ENCODE measurements at places on chromosomes 1 and 21.

DNA sequence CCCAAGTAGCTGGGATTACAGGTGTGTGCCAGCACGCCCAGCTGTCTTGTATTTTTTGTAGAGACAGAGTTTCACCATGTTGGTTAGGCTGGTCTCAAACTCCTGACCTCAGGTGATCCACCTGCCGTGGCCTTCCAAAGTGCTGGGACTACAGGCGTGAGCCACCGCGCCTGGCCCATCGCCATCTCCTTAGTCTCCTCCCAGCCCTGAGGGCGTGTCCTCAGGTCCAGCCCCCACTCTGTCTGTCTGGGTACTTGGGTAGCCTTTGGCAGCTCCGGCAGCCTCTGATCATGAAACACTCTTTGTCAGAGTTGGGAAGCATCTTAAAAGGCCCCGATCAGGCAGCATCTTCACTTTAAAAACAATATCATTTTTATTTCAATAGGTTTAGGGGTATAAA, 90.3 kb upstream of the DISP3 start:
- H3K36me3 ChIP-seq = no peaks in the 10 kb centered on the region
- H3K27ac ChIP-seq = no peak overlapping the region
- H3K4me3 ChIP-seq = no peak overlapping the region

GRCh38 chr1:156226116-156226538, 13.3 kb downstream of the PMF1 start:
- no peak overlapping the region for H3K4me3 ChIP-seq
- H3K4me1 ChIP-seq = 0 out of 2 replicates have a peak, but pooled peaks cover 5% of the 10 kb centered on the region
- H3K27ac ChIP-seq = no peak overlapping the region
- 0 out of 2 replicates have a peak, but pooled peaks cover 8% of the 10 kb centered on the region for H3K36me3 ChIP-seq
- no peaks in the 10 kb centered on the region for H3K27me3 ChIP-seq
- no peak for DNase-seq

- H3K4me1 ChIP-seq = no peaks in the 10 kb centered on the region
- DNase-seq = no peak
- H3K36me3 ChIP-seq = no peaks in the 10 kb centered on the region
- no peaks in the 10 kb centered on the region for H3K27me3 ChIP-seq
- H3K27ac ChIP-seq = no peak overlapping the region
- H3K4me3 ChIP-seq = no peak overlapping the region
Measured at GRCh38 chr1:83828456-83828855, 170.5 kb downstream of the TTLL7 start.

DNA sequence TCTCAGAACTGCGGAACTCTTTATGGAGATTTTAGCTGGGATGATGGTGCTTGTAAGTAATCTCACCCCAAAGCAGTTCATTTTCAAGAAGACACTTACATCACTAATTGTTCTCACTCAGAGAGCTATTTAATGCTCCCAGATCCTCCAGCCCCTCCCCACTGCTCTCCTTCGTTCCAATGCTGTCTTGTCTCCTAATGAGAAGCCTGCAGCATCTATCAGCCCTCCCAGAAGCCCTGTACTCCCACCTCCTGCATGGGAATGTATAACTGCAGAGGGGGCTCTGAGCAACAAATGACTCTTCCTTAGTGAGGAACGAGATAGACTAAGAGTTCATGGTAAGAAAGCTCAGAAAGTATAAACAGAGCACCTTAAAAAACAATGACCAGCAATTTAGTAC, 377.4 kb upstream of the RUNX1 start:
- H3K27me3 ChIP-seq = no peaks in the 10 kb centered on the region
- no peak overlapping the region for H3K27ac ChIP-seq
- no peak for DNase-seq
- no peaks in the 10 kb centered on the region for H3K4me1 ChIP-seq
- H3K36me3 ChIP-seq = no peaks in the 10 kb centered on the region

DNA sequence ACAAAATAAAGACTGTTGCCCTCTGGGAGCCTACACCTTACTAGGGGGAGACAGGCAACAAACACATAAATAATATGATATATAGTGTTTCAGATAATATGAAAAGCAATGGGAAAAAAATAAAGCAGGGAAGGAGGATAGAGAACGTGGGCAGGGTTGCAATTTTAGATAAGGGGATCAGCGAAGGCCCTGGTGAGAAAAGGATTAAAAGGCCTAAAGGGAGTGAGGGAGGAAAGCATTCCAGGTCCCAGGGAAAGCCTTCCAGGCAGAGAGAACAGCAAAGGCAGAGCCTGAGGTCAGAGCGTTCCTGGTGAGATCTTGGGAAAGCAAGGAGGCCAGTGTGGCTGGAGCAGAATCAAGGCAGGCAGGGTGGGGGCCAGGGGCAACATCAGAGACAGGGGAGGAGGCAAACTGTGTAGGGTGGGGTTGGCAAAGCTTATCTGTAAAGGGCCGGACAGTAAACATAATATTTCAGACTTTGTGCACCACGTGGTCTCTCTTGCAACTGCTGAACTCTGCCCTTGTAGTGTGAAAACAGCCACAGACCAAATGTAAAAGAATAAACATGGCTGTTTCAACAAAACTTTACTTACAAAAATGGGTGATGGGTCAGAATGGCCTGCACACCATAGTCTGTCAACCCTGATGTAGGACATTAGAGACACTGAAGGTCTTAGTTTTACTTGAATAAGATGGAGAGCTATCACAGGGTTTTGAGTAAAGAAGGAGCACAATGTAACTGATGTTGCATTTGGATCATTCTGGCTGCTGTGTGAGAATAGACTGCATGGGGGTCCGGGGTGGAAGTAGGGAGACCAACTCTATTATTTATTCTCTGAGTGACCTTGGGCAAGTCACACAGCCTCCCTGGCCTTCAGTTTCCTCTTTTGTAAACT, 13.3 kb upstream of the CPT2 start:
- H3K4me1 ChIP-seq = peaks cover 3% of the 10 kb centered on the region
- no peaks in the 10 kb centered on the region for H3K36me3 ChIP-seq
- H3K4me3 ChIP-seq = no peak overlapping the region
- no peaks in the 10 kb centered on the region for H3K27me3 ChIP-seq
- no peak for DNase-seq

DNA sequence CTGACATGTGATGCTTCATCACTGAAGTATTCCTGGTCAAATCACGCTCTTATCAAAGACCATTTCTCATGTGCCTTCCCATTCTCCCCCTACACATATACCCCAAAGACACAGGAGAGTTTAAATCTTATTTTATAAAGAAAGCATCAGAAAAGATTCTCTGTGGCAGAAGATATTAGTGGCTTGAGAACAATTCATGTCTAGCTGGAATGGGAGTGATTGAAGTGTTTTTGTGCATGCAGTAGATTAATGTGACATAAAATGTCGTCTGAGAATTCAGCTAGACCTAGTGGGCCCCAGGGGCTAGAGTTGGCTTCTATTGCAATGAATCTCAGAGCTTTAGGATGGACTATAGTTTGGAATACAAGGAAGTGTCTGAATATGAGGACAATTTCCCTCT, 163.9 kb downstream of the HUNK start:
- H3K27ac ChIP-seq = no peak overlapping the region
- H3K27me3 ChIP-seq = peaks cover 8% of the 10 kb centered on the region
- H3K4me1 ChIP-seq = no peaks in the 10 kb centered on the region
- H3K36me3 ChIP-seq = no peaks in the 10 kb centered on the region
- DNase-seq = no peak

- no peak overlapping the region for H3K27ac ChIP-seq
- no peaks in the 10 kb centered on the region for H3K27me3 ChIP-seq
- no peak for DNase-seq
- no peak overlapping the region for H3K4me3 ChIP-seq
- H3K4me1 ChIP-seq = no peaks in the 10 kb centered on the region
Measured at GRCh38 chr1:114270282-114270681, 116.6 kb upstream of the SYT6 start.

DNA sequence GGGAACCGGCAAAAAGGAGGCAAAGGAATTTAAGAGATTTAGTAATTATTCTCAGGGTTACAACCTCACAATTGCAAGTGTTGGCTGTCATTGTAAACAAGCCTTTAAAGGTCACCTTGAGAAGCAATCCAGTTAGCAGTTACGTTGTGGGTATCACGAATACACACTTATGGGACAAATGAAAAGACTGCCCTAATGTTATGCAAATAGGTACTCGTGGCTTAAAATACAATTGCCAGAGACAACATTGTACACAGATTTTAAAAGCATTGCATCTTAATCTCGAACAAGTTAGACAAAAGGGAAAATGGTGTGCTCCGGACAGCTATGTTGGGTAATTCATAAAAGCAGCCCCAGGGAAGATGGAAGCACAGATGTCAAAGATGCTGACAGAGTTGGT, 120.5 kb upstream of the ZC3H12A start:
- H3K4me3 ChIP-seq = no peak overlapping the region
- H3K27me3 ChIP-seq = peaks cover 55% of the 10 kb centered on the region
- H3K27ac ChIP-seq = no peak overlapping the region
- H3K36me3 ChIP-seq = no peaks in the 10 kb centered on the region
- no peaks in the 10 kb centered on the region for H3K4me1 ChIP-seq

- no peak overlapping the region for H3K4me3 ChIP-seq
- no peaks in the 10 kb centered on the region for H3K27me3 ChIP-seq
- no peak for DNase-seq
Measured at GRCh38 chr1:40281853-40282252, 23.8 kb downstream of the ZMPSTE24 start.

- no peaks in the 10 kb centered on the region for H3K27me3 ChIP-seq
- no peak for DNase-seq
- H3K27ac ChIP-seq = no peak overlapping the region
- no peaks in the 10 kb centered on the region for H3K4me1 ChIP-seq
- H3K4me3 ChIP-seq = no peak overlapping the region
- no peaks in the 10 kb centered on the region for H3K36me3 ChIP-seq
Measured at GRCh38 chr1:232017057-232017456, 390.5 kb downstream of the DISC1 start.

DNA sequence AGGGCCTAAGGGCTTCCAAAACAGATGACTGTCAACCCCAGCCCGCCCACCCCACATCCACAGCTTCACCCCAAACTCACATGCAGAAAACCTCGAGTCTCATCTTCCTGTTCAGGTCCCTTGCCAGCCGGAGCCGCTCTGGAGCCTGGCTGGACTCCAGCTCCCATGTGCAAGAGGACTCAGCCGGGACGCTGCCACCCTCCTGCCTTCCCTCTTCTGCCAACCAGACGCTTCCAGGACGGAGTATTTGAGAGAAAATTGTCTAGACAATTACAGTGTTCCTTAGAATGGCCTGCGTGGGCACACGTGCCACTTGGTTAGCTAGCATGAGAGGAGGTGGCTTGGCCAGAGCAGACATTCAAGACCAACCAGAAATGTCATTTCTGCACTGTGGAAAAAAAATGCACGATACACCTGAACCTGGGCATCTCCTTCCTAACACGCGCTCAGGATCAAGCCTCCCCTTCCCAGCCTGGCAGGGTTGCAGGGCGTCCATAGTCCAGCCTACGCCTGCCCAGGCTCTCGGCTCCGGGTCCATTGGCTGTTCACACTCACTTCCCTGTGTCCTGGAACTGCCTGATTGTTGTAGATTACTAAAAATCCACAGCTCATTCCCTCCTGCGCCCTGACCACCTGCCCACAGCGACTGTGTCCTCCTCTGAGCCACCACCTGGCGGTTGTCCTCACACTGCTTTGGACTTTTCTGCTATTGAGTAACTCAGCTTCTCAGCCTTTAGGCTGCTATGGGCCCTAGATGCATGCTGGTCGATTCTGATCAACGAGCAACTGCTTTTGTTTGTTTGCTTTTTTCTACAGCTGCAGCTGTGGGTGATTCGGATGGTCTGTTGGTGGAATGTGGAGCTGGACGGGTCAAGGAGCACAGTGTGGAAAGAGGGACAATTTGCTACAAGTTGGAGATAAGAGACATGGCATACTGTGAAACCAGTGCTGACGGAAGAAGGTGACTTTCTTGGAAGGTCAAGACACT, at the start of gene CLDN14:
Gene CLDN14, minus strand, starts transcription at position 708 of the 988 bp plus-strand sequence. CDS start 18,427 bp downstream, outside the sequence.
- no peak within 1 kb of the TSS for H3K27ac ChIP-seq
- peaks cover 12% of the 10 kb centered on the region for H3K4me1 ChIP-seq
- no peaks in the 10 kb centered on the region for H3K27me3 ChIP-seq
- no peak within 1 kb of the TSS for H3K4me3 ChIP-seq
- DNase-seq = no peak

DNA sequence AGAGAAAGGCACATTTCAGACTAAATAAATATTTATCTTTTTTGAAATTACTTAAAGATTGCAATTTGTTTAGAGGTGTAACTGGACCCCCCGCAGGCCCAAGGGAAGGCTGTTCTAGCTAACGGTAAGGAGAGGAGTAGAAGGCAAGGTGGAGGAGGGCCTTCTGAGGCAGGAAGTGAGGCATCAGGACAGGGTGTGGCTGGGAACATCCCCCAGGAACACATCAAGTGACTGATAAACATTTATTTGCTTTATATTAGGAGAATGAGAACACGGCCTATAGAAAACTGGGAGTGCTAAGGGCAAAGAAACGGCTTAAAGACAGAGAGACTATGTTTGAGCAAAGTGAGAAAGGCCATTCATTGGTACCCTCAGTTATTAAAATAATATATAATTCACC, 23.2 kb downstream of the HIVEP3 start:
- H3K4me1 ChIP-seq = peaks cover 57% of the 10 kb centered on the region
- H3K4me3 ChIP-seq = no peak overlapping the region
- no peak overlapping the region for H3K27ac ChIP-seq
- H3K27me3 ChIP-seq = no peaks in the 10 kb centered on the region

DNA sequence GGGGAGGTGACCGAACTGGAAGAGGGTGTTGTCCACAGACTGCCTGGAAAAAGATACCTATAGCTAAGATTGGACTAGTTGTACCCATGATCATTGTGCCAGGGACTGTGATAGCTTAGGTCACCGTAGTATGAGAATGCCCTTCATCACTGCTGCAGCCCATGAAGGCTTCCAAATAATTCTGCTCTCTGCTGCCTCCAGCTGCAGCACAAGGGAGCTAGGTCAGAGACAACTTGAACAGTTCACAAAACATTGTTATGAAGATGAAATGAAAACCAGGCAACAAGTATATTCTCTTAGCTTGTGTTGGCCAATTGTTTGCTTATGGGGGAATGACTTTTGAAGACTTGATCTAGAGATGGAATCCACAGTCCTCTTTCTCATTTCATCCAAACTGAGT, 246.7 kb downstream of the MRPL39 start:
- DNase-seq = no peak
- no peak overlapping the region for H3K4me3 ChIP-seq
- no peaks in the 10 kb centered on the region for H3K36me3 ChIP-seq
- H3K27me3 ChIP-seq = no peaks in the 10 kb centered on the region
- no peaks in the 10 kb centered on the region for H3K4me1 ChIP-seq

DNA sequence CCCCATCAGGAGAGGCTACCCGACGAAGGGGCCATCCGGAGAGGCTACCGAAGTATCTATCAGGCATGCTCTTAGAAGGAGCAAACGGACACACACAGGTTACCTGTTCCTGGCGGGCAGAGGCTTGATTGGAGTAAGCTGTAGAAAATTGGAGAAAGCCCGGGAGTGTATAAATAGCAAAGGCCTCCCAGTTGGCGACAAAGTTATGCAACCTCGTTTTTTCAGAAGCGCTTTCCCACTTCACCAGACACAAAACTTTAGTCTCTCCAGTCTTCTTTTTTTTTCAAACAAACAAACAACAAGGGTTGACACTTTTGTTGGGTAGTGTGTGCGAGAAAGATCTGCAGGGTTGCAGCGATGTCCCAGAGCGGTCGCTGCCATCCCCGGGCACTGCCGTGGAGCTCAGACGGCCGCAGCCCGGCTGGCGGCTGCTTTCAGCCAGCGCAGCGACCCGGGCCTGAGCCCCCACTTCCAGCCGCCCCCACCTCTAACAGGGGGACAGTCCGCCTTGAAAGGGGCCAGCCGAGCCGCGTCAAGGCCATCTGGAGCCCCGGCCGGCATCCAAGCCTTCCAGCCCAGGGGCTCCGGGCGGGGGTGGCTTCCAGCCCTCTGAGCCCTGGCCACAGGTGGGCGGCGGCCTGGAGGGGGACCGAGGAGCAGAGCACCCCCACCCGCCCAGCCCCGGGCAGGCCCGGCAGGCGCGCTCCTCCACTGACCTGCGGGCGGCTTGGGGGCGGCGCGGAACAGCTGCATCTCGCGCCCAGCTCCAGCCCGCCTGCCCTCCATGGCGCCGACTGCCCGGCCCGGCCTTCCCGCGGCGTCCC, 616 bp downstream of the MCOLN3 start:
- H3K4me3 ChIP-seq = peak overlapping the region; percentile 81
- H3K27ac ChIP-seq = no peak overlapping the region
- no peaks in the 10 kb centered on the region for H3K36me3 ChIP-seq
- H3K4me1 ChIP-seq = 0 out of 2 replicates have a peak, but pooled peaks cover 3% of the 10 kb centered on the region
